ENCODE measurements at places on chromosomes 3 and 15.

DNA sequence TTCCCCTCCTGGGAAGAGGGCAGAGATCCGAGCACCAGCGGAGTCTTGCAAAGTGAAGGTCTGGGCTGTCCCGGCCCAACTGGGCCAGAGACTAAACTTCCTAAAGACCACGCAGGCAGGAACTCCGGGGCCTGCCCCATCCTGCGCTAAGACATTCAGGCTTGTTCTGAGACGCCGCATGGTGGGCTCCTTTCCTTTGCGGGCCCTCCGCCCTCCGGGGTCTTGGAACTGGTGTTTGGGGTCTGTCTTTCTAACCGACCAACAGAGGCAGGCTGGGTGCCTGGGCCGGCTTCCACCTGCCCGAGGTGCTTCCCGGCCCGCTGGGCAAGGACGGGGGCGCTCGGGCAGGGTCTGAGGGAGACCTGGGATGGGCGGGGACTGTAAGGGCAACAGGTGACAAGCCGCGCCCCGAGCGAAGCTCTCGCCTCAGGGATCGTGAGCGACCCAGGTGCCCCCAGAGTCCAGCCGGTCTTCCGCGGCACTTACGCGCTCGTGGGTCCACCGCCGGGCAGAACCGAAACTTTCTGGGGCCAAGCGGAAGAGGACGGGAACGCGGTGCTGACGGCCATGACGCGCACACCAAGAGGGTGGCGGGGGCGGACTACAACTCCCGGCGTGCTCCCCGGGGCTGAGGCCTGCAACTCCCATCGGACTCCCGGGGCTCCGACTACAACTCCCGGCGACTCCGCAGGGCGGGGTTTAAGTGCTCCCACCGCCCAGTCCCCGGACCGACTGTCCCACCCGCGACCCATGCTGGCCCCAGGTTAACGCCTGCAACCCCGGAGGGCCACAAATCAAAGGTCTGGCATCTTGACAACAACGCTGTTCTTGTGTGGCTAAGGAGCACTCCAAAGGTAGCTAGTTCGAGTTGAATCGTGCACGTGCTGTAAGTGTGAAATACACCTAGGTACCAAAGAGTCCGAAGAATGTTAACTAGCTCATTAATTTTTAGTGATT, at the start of gene FYCO1:
FYCO1 (minus strand) TSS at position 589 of the 957 bp plus-strand sequence. CDS start 10,914 bp downstream, outside the sequence.
- peak; percentile 86 for DNase-seq

DNA sequence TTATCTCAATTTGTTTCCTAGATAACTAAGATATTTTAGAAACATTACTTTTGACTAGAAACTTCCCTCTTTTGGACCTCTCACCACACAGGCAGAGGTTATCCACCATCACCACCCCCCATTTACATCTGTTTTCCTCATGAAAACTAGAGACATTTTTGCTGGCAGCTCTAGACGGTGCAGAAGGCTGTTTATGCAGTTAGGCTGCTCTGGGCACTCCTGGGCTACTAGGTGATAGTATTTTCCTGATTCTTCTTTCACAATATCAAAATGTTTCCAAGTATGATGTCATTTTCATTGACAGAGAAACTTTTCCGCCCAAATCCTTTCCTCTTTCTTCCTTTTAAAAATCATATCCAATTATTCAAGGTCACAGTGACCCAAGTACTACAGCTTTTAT, 67.1 kb downstream of the PLOD2 start:
- no peak for DNase-seq

DNA sequence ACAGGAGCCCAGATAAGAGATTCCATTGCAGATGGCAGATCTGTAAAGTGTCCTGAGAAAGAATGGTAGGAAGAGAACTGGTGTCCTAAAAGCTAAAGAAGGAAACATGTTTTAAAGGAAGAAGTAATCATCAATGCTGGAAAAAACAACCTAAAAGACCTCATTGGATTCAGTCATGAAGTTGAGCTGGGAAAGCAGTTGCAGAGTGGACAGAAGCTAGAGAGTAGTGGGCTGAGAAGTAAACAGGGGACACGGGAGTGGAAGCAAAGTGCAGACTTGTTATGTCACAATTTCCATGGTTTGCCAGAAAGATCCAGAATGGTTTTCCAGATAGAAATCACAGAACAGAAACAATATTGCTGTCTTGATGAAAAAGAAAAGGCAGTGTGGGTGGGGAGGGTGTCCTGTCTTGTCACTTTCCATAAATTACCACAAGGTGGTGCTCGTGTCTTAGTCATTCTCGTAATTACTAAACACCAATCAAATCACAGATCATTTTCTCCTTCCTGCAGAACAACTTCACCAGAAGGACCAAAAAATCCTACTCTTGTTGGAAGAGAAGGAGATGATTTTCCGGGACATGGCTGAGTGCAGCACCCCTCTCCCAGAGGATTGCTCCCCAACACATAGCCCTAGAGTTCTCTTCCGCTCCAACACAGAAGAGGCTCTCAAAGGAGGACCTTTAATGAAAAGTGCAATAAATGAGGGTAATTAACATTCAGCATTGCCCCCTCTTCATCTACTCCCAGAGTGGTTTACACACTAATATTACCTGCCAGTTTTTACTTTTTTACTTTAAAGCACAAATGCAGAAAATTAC, 64.5 kb downstream of the KLHL25 start:
- no peak for DNase-seq

- DNase-seq: no peak
Measured at GRCh38 chr3:113423699-113424098, 17.6 kb downstream of the CFAP44 start.

GRCh38 chr3:106341087-106341486, 472.3 kb upstream of the CBLB start:
- no peak for DNase-seq

DNA sequence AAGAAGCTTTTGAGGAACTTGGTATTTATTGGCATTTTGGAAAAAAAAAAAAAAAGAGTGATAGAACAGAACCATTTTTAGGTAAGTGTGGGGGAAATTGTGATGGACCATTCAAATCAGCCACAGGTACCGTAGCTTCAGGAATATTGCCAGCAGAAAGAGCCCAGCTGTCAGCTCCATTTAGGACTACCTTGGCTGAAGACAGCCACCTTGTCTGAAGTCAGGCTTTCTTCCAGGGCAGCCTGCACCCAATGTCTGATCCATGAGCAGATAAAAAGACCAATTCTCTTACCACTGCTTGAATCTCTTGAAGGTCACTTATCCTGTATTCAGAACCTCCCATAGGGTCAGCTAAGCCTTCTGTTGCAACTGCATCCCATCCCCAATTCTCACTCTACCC, 37.6 kb downstream of the SLCO3A1 start:
- DNase-seq: no peak

- DNase-seq: no peak
Measured at GRCh38 chr15:32649342-32649741, 7.8 kb downstream of the SCG5 start.

DNA sequence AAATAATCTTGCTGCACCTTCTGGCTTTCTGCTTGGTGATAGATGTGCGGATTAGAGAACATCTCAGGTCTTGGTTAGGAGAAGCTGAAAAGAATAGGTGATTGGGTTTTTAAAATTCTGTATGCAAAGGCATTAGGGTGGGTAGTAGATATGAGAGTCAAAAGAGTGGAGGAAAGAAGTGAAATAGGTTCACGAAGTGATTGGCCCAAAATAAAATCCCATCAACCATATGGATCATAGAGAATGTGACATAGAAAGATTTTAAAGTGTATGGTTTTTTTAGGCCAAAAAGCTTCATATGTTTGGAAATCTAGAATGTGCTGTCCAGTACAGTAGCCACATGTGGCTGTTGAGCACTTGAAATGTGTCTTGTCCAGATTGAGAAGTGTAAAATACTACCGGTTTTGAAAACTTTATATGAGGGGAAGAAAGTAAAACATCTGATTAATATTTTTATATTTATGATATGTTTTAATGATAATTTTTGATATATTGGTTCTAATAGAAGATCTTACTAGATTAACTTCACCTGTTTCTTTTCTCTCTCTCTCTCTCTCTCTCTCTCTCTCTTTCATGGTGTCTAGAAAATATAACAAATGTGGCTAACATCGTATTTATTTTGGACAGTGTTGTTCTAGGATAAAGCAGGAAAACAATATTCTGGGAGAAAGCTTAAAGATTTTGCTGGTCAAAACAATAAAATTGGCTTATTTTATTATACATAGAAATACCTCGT, 2.9 kb downstream of the MBNL1 start:
- DNase-seq: no peak

DNA sequence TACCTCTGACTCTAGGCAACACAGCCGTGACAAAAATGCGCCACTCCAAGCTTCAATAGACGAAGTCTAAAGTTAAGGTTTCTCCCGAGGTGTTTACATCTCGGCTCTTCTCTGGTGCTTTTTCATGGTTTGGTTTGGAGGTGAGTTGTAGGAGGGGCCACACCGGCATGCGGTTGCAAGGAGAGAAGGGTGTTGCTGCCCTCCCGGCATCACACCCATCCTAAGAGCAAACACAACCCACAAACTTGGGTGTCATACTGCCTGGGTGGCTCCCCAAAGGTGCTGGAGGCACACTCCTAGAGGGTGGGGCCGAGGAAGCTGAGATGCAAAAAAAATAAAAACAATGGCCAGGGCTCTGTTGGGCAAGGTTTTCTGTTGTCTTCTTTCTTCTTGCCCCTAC, 225.2 kb upstream of the ICE2 start:
- no peak for DNase-seq

- no peak for DNase-seq
Measured at GRCh38 chr3:127753338-127753737, 69.0 kb downstream of the MGLL start.

- no peak for DNase-seq
Measured at GRCh38 chr3:2268779-2269178, 170.1 kb downstream of the CNTN4 start.

DNA sequence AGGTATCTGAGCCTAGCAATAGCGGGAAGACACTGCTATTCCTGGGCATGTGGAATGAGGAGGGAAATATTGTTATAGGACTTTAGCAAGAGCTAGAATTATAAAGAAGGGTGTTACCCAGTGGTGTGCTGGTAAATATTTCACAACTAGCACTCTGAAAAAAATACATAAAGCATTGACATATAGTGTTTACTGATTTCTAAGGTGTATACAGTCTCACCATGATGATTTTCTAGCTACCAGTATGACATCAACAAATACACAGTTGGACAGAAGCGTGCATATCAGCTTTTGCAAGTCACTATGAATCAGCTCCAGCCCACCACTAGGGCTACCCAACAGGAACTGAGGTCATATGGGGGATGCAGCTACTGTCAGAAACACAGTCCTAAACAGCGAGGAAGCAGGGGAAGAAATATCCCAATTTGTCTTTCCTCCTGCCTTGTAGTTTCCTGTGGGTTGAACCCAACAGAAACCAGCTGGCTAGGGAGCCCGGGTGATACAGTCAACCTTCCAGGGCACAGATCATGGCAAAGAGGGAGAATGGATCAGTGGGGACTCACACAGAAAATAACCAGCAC, 39.6 kb downstream of the HGD start:
- no peak for DNase-seq

DNA sequence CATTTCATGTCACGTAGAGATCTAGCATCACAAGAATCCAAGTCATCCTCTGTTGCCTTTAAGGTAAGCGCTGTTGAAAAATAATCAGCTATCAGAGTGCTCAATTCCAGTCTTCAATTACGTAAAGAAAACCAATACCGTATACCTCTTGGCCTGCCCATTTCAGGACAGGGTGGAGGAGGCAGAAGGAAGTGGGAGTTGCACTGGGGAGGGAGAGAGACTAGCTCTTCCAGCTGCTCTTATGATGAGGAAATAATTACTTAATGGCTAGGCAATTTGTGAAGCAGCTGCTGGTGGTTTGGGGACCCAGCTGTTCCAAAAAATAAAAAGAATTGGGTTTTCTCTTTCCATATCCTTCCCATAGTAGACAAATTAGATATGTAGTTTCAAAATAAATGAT, 365.8 kb upstream of the MCTP2 start:
- no peak for DNase-seq

DNA sequence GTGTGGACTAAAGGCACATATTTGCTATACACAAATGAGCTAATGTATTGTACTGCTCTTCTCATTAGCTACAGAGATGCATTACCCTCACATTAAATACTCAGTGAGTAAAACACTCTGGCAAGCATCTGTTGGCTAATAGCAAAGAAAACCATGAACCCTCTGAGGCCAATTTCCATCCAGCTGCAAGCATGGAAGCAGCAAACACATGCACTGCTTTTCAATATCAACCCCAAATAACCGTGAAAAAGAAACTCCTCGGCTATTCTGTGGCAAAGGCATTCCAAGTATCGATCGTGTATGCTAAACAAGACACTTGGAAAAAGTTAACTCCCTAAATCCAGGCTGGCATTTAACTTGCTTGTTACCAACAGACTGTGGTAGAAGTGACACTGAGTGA, 67.0 kb downstream of the PEAK1 start:
- DNase-seq: no peak

GRCh38 chr3:71244826-71245488, 338.6 kb downstream of the FOXP1 start:
- no peak for DNase-seq

DNA sequence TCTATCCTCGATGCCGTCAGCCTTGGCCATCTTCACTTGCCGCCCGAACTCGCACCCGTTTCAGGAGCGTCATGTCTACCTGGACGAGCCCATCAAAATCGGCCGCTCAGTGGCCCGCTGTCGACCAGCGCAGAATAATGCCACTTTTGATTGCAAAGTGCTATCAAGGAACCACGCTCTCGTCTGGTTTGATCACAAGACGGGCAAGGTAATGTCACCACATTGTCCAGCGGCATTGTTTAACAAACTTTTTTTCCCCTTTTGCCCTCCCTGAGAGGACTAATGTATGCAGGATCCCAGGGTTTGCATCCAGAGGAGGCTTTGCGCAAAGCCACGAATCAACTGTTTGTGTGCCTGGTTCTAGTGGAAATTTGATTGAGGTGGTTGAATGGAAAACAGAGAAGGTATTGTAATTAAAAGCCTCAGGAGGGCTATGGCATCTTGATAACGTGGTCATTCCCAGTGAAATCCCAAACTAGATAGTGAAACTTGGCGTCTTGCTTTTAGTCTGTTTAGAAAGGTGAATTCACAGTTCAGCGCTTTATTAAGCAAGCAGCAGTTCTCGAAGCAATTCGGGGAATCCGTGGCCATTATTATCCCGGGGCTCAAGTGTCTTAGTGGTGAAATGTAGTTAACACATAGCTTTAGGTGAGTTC, 1.7 kb downstream of the SLMAP start:
- DNase-seq: no peak

DNA sequence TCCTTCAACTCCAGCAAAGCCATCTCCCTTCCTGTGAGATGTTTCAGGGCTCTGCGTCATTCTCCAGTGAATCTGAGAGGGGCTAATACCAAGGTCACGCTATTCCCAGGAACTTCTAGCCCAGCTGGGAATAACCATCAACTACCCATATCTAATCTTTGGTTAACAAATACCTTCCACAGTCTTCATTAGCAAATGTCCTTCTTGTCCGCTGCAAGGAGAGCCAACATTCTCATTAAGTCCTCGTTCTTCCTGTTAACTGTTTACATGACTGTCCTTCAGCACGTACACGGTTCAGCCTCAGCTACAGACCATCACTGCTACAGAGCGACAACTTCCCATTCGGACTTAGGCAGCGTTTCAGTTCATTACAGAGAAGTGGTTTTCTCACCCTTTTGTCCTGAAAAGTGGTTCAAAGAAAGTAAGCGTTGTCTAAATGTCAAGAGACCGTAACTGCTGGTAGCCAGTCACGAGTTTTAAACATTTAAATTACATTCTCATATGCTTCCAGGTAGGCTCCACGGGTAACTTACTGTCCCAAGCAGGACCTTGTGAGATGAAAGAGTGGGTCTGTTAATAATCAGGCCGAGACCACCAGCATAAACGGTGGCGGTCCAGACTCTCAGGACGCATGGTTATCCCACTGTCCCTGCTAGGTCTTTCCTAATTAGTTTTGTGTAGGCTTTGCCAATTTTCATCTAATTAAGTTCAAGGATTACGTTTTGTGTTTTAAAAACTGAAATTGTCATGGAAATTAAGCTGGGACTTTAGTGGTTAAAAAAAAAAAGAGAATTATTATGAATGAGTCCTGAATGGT, 63.8 kb downstream of the CHSY1 start:
- no peak for DNase-seq
